Mesendoderm (in vitro differentiated cells): ENCODE measurements at places on chromosomes 2 and 18.

DNA sequence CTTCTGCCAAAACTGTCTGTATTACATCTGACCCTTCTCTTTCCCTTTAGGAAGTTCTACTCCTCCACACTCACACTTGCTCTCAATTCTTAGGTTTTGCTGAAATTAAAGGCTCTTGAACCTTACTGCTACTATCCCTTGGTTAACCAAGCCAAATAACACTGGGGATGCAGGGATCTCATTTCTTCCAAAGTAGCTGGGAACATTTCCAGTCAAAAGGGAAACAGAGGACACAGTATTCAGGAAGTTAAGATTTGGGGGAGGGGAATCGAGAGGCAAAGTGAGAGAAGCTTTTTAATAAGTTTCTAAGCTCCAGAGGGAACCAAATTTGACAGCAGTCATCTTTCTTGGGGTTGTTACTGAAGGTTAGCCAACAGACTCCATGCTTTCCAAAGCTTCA lies 6.2 kb downstream of the SEPTIN2 start:
- no peak overlapping the region for H3K4me3 ChIP-seq
- DNase-seq: no peak
- no peak overlapping the region for H3K27ac ChIP-seq
- H3K4me1 ChIP-seq: peaks cover 3% of the 10 kb centered on the region
- H3K36me3 ChIP-seq: peaks cover 4% of the 10 kb centered on the region

- H3K27ac ChIP-seq: no peak overlapping the region
- H3K4me3 ChIP-seq: no peak overlapping the region
- DNase-seq: no peak
- no peaks in the 10 kb centered on the region for H3K4me1 ChIP-seq
- H3K27me3 ChIP-seq: no peaks in the 10 kb centered on the region
- no peaks in the 10 kb centered on the region for H3K36me3 ChIP-seq
Measured at GRCh38 chr2:18083806-18084205, 205.3 kb downstream of the KCNS3 start.

- no peaks in the 10 kb centered on the region for H3K36me3 ChIP-seq
- no peaks in the 10 kb centered on the region for H3K4me1 ChIP-seq
- DNase-seq: no peak
- no peak overlapping the region for H3K4me3 ChIP-seq
- no peak overlapping the region for H3K27ac ChIP-seq
Measured at GRCh38 chr2:178309541-178309940, 115.2 kb downstream of the OSBPL6 start.

DNA sequence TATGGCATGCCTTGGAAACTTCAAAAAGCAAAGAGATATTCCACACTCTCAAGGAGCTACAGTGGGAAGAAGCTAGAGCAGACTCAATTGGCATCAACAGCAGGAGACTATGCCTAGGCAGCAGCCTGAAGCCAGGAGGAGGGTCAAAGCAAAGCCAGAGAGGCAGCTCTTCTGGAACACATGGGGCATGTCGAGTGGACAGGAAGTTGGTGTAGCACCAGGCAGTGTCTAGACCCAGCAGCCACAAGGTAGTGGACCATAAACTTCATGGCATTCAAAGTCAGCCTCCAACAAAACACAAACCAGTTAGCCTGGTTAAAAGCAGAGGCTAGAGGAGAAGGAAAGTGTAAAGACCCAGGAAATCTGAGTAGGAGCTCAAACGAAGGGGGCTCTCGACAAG lies 311.2 kb upstream of the PKDCC start:
- H3K4me1 ChIP-seq: peaks cover 2% of the 10 kb centered on the region
- H3K4me3 ChIP-seq: no peak overlapping the region
- H3K36me3 ChIP-seq: no peaks in the 10 kb centered on the region
- DNase-seq: no peak

DNA sequence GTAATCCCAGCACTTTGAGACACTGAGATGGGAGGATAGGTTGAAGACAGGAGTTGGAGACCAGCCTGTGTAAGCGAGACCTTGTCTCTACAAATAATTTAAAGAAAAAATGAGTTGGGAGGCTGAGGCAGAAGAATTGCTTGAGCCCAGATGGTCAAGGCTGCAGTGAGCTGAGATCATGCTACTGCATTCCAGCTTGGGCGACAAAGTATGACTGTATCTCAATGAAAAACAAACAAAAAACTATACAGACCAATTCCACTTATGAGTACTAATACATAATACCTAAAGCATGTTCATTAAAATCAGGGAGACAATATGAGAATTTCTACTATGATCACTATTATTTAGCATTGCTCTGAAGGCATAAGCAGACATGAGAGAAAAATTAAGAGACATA lies 12.6 kb downstream of the RNF149 start:
- no peak for DNase-seq
- H3K4me3 ChIP-seq: no peak overlapping the region
- peaks cover 2% of the 10 kb centered on the region for H3K36me3 ChIP-seq
- no peak overlapping the region for H3K27ac ChIP-seq

GRCh38 chr2:118913803-118914645 lies 28.0 kb upstream of the MARCO start:
- no peak overlapping the region for H3K4me3 ChIP-seq
- no peaks in the 10 kb centered on the region for H3K36me3 ChIP-seq
- no peaks in the 10 kb centered on the region for H3K4me1 ChIP-seq
- no peak for DNase-seq
- H3K27me3 ChIP-seq: no peaks in the 10 kb centered on the region

GRCh38 chr2:121231385-121232000 lies 53.5 kb downstream of the TFCP2L1 start:
- no peaks in the 10 kb centered on the region for H3K27me3 ChIP-seq
- H3K36me3 ChIP-seq: no peaks in the 10 kb centered on the region
- no peak for DNase-seq
- no peak overlapping the region for H3K4me3 ChIP-seq
- H3K27ac ChIP-seq: no peak overlapping the region

DNA sequence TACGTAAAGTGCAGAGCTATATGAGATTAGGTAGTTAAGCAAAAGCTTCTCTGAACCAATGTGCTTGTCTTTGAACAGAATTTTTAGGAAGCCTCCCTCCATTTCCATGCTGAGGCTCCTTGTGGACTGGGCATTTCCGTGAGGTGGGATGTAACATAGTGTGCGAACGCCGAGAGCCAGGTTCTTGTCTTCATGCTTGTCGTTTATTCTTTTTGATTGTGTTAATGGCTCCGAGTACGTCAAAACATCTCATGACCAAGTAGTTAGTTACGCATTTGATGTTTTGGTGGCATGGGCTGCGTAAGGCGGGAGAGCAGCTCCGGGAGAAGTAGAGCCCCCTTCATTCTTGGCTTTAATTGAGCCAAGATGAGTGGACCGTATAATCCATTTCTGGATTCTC lies 32.9 kb downstream of the DGKD start:
- no peaks in the 10 kb centered on the region for H3K4me1 ChIP-seq
- no peaks in the 10 kb centered on the region for H3K27me3 ChIP-seq
- no peak for DNase-seq

GRCh38 chr2:240405684-240406313 lies 29.7 kb upstream of the GPC1 start:
- no peak overlapping the region for H3K27ac ChIP-seq
- no peak for DNase-seq
- H3K36me3 ChIP-seq: no peaks in the 10 kb centered on the region

GRCh38 chr2:162200636-162201035 lies 42.6 kb downstream of the FAP start:
- no peak overlapping the region for H3K4me3 ChIP-seq
- no peaks in the 10 kb centered on the region for H3K27me3 ChIP-seq
- no peaks in the 10 kb centered on the region for H3K4me1 ChIP-seq
- H3K36me3 ChIP-seq: no peaks in the 10 kb centered on the region

DNA sequence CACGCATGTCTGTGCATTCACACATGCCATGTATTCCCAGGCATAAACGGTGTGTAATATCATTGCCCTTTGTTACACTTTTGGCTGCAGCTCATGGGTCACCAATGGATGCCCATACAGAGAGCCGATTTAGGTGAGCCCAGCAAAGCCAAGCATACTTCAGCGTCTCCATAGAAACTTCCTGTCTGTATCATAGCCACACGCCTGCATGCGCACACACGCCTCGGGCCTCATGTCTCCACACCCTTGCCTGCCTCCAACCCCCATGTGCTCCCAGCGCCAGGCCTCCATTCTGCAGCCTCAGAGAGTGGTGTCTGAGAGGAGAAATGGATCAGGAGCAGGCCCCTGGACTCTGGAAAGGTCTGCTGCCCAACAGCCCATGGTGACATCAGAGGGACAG lies 33.5 kb upstream of the SELENOI start:
- H3K4me1 ChIP-seq: no peaks in the 10 kb centered on the region
- H3K27me3 ChIP-seq: no peaks in the 10 kb centered on the region
- H3K4me3 ChIP-seq: no peak overlapping the region
- H3K36me3 ChIP-seq: no peaks in the 10 kb centered on the region
- H3K27ac ChIP-seq: no peak overlapping the region

DNA sequence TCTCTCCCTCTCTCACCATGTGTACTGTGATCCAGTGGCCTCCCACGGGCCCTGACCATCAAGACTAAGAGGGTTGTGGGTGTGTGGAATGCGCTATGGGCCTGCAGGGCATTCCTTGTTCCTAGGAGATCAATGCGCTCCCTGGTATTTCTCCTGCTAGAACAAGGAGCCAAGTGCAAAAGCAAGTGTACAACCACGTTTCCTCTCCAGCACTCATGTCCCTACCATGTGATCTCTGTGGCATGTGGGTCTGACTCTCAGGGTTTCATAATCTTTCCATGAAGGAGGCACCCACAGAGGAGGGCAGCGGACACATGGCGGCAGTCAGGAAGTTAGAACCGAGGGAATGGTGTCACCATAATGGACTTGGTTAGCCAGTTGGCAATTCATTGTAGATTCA lies 91.4 kb downstream of the MAPK4 start:
- H3K4me1 ChIP-seq: no peaks in the 10 kb centered on the region
- no peak overlapping the region for H3K4me3 ChIP-seq
- DNase-seq: no peak
- H3K27ac ChIP-seq: no peak overlapping the region
- H3K36me3 ChIP-seq: no peaks in the 10 kb centered on the region
